Activated T-helper 1 cell treated with anti-CD3 and anti-CD28 coated beads, Interleukin-2, amount 50 U/mL, for 16 hours (primary cell): ENCODE measurements at places on chromosomes 5 and 9.

DNA sequence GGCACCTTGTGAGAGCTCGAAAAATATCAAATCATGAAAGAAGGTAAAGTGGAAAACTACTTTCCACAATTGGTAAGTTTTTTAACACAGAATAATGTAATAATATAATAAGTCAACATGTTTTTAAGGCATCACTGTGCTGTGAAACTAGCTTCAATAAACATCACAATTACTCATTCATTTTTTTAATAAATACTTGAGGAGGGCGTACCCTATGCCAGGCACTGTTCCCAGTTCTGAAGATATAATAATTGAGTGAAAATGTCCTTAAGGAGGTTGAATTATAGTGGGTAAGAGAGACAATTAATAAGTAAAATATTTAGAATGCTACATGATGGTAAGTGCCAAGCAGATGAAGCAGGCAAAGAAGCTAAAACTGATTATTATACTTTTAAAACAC lies 381.4 kb downstream of the ELAVL2 start:
- no peak for DNase-seq

GRCh38 chr5:71601222-71602026 lies 14.3 kb downstream of the MCCC2 start:
- DNase-seq, result peak; percentile 56

GRCh38 chr5:22351178-22351577 lies 502.0 kb downstream of the CDH12 start:
- no peak for DNase-seq

DNA sequence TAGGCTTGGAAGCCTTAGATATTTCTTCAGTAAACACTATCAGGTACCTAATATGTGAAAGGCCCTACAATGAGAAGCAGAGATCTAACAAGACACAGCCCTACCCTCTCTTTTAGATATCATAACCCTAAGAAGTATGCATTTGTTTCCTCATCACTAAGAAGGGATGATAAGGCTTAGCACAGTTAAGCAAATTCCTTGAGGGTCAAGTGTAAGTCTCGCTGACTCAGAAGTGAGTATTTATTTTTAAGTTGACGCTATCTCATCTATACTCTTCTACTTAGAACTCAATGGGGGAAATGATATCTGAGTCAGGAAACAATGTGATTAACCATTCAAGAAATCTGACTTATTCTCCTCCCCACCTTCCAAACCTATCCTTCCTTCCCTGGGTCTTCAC lies 149.7 kb downstream of the ESM1 start:
- no peak for DNase-seq

DNA sequence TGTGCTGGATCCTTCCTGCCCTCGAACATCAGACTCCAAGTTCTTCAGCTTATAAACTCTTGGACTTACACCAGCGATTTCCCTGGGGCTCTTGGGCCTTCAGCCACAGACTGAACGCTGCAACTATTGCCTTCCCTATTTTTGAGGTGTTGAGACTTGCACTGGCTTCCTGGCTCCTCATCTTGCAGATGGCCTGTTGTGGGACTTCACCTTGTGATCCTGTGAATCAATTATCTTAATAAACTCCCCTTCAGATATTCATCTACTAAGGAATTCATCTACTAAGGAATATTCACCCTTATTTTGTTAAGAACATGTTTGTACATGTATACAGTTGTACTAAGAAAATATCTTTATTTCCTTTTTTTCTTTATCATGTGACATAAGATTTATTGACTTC lies 1079.7 kb downstream of the CDH12 start:
- no peak for DNase-seq

DNA sequence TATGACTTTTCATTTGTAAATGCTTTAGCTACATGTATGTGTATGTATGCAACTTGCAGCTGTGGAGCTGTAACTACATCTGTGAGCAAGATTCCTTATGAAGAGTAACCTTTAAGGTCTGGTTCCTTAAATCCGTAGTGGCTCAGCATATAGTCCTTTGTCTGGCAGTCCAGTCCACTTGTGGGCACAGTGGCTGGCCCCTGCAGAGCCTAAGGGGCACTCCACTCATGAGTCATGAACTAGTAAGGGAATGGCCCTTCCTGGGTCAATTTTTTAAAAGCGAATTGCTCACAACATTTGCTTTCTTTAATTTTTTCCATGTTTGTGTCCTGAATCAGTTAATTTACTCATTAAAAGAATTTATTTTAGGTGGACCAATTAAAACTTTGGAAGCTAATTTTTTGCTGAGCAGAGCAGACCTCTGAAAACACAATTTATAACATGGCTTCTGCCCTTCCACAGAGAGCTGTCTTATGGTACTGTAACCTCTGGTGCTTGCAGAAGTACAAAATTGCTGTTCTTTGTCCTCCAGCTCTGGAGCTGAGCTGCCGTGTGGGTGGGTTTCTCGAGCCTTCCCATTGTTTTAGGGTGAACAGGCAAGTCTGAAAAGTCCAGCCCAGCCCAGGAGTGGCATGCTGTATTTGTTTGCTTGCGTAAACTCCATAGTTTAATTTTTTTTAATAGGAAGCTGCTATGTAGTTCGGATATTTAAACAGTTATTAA lies 110.1 kb downstream of the MVB12B start:
- DNase-seq, result no peak

GRCh38 chr9:100074093-100074492 lies 24.7 kb downstream of the ERP44 start:
- no peak for DNase-seq

- no peak for DNase-seq
These were observed 1.8 kb upstream of the PPARGC1B start for GRCh38 chr5:149728303-149728702.

GRCh38 chr5:179559284-179560252 lies 9.2 kb downstream of the RUFY1 start:
- DNase-seq, result peak; percentile 67

DNA sequence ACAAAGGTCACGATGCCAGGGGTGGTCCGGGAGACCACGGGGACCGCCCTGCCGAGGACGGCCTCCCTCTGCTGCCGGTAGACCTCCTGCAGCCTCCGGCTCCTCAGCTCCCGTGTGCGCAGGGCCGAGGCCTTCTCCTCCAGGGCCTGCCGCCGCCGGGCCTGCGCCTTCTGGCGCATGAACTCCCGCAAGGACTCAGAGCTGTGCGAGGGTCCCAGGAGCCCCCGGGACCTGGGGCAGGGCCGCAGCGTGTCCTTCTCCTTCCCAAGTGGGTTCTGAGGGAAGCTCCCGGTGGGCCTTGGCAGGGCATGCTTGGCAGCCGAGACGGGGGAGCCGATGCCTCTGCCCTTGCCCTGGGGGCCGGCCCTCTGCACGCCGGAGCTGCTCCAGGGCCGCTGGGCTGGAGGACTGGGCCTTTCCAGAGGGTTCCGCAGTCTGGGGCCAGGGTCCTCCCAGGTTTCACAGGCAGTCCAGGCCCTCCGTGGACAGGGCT lies 13.3 kb downstream of the CCDC187 start:
- DNase-seq, result no peak

- no peak for DNase-seq
These were observed 45.1 kb upstream of the PUM3 start for GRCh38 chr9:2889023-2889422.

DNA sequence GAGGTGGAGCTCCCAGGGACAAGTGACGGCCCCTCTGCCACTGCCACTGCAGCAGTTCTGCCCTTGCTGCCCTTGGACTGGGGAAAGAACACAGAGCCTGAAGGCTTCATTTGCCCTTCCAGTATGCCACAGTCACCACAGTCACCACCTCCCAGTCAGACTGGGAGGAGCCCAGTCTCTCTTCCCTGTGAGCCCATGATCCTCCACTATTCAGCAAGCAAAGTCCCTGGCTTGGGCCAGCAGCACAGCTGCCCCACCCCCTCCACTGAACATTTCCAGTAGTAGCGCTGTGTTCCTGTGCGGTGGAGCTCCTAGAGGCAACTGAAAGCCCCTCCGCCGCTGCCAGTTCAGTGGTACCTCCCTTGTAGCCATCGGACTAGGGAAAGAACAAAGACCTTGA lies 329.4 kb downstream of the MAN2A1 start:
- no peak for DNase-seq

DNA sequence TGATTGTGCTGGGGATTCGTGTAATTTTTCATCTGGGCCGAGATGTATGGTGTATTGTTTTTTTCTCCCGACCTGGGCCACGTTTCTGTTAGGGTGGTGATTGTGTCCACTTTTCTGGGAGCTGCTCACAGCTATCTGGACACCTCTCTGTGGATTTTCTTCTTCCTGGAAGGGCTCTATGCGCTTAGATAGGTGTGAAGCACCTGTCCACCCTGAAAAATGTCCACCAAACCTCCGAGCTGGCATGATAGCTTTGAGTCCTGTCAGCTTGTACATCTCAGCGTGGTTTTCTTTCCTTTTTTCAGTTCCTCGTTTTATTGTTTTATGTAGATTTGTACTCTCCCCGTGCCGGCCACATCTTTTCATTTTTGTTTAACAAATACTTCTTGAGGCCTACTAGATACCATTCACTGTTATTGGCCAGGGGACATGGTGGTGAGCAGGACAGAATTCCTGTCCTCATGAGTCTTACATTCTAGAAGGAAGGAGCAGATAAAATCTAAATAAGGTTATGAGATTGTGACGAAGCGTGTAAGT lies 1.1 kb downstream of the UGCG start:
- no peak for DNase-seq

GRCh38 chr5:75716715-75717081 lies 539 bp downstream of the POC5 start:
- DNase-seq, result no peak

GRCh38 chr9:133709015-133709611 lies 29.0 kb downstream of the SARDH start:
- no peak for DNase-seq

- DNase-seq, result no peak
These were observed 10.5 kb downstream of the SH2D3C start for GRCh38 chr9:127767909-127768331.

- no peak for DNase-seq
These were observed 1129.2 kb downstream of the DTWD2 start for GRCh38 chr5:117859176-117859575.

DNA sequence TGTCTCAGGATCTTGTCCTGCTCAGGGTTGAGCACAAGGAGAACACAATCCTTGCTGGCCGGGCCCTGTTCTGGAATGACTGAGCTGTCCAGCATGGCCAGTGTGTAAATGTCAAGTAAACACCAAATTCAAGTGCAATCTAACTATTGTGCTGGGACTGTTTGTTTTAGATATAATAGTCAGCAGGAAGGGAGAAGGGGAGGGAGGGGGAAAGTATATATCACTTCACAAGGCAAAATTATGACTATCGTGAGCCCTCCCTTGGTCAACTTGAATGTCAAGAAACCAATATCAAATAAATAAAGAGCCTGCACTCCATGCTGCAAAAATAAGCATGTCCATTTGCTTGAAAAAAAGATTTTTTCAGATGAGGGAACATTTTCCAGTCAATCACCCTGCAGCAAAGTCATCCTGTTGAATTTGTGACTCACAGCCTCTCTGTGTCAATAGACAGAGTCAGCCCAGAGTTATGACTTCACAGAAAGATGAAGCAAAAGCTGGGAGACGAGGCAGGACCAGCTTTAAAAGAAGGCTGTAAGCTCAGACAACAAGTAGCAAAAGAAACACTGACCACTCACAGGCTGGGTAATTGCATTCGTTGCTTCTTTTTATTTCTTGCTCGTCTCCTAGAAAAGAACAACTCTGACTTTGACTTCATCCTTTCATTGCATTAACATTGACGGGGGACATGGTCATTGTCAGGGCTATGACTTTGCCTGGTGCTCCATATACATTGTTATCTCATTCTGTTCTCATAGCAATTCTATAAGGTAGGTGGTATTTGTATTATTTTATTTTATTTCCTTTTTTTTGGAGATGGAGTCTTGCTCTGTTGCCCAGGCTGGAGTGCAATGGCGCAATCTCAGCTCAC lies 15.3 kb upstream of the KLF4 start:
- DNase-seq, result no peak

DNA sequence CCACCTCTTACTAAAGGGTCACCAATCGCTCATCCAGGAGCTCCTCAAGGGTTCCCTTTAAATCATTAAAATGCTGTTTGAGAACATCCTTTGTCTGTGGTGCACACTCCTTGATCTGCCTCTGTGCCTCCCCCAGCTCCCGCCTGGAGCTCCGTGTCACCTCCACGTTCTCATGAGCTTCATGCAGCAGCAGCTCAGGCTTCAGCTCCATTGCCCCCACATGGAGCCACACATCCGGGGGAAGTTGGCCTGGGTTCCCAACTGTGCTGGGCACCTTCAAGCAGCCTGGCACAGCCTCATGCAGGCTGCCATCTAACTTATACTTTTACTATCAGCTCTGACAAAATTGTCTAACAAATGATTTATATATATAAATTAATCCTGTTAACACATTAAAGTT lies 585.8 kb upstream of the FAM174A start:
- no peak for DNase-seq

DNA sequence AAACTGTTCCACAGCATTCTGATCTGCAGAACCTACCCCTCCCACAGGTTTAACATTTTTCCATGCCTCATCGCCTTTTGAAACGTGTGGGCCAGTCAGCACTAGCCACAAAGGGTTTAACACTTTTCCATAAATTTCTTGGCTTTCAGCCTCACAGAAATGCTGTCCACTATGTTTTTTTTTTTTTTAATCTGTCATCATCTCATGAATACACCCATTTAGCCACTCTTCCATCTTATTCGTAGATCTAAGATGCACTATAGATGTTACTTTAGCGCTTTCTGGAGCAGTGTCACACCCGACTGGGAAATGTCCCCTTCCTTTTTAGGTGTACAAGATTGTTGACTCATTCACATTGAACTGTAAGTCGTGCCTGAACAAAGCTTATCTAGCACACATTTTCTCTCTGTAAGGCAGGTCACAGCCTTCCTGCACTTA lies 62.3 kb downstream of the GCNT1 start:
- DNase-seq, result no peak

- DNase-seq, result no peak
These were observed 368 bp upstream of the CCDC180 start for GRCh38 chr9:97307091-97307490.

DNA sequence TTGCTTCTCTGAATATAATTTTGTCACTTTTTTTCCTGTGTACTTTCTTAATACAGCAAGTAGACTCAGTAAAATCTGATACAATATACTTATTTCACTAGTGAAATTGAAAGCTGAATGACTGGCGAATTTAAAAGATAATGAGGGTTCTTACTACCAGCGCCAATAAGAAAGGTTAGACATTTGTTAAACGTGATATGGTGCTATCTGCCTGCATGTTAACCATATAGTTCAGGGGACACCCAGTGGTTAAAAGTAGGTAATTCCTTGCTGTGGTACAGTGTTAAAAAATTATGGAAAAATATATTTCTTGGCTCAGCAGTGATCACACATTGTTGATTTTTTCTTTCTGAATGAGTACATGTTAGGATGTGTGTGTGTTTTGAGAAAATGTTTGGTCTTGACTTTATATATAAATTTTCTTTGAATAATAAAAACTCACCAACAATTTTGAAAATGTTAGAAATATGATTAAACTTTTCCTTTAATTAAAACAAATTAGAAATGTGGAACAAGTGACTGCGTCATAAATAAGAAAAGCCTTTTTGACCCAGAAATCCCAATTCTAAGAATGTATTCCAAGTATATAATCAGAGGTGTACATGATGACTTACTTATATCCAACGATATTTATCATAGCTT lies 25.8 kb downstream of the CAST start:
- DNase-seq, result no peak

GRCh38 chr9:78791779-78792178 lies 494.9 kb downstream of the PSAT1 start:
- DNase-seq, result no peak

- DNase-seq, result no peak
These were observed 40.7 kb downstream of the UGCG start for GRCh38 chr9:111937301-111937700.

- no peak for DNase-seq
These were observed 309.6 kb upstream of the CD180 start for GRCh38 chr5:67506241-67506640.
